ENCODE measurements at places on chromosomes 1 and 21.

DNA sequence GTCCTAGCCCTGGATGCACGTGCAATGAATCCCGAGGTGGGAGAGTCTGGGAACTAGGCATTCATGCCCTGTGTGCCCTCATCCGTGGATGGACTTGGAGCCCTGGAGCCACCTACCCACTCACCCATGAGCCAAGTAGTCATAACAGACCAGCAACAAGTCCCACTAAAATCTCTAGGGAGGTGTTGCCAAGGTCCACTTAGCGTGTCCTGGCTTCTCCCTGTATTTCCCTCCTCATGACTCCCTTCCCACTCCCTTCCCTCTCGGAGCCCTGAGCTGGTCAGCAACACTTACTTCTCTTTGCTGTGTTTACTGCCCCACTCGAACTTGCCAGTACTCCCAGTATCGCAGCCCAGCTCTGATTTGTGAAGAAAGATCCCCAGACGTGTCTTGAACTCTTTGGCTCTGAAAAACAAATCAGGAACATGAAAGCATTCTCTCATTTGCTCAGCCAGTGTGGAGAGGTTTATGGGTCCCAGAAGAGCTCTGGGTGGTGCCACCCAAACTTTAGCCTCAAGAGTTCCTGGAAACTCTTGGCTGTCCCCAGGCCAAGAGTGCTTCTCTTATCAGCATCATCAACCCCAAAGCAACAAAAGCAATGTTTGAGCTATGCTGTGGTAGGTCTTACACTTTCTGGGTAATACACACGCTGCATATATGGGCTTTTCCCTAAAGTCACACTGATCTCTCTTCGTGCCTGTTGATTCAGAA, 1.1 kb downstream of the RGS16 start:
- no peak for DNase-seq

- DNase-seq = no peak
Observed at GRCh38 chr1:104746994-104747393, 997.3 kb downstream of the AMY1C start.

GRCh38 chr21:40841524-40842196, 5.3 kb downstream of the DSCAM start:
- DNase-seq = peak; percentile 57

DNA sequence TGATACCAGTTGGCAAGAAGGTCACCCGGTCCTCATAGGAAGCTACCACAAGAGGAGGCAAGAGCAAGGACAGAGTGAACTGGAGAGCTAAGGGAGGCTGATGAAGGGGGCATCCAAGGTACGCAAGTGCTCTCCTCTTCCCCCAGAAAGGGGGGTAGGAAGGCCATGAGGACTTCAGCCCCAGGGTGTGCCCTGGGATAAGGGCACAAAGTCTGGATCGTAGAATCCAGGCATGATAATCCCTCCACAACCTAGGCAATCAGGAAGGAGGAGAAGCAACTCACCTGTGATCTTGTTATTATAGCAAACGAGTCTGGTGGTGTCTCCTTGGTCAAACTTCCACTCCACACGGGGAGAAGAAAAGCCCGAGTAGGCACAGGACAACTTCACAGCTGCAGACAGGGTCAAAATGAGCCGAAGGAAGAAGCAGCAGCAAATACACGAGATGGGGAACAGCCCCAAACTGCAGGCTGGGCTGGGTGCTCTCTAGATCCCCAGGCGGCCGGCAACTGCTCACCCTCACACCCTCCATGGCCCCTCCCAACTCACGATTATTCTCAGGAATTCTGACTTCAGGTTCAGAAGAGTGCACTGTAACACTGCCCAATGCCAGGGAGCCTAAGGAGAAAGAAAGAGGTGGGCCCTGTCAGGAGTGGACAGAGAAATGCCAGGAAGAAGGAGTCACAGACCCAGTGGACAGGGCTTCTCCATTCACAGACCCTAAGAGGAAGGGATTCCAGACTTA, 20.0 kb downstream of the F11R start:
- no peak for DNase-seq

GRCh38 chr1:62436039-62436465, 797 bp upstream of the USP1 start:
- DNase-seq = peak; percentile 90

GRCh38 chr1:113811156-113811887, 954 bp downstream of the RSBN1 start:
- peak; percentile 14 for DNase-seq

GRCh38 chr21:42208801-42209490, 10.0 kb upstream of the ABCG1 start:
- no peak for DNase-seq

- no peak for DNase-seq
Observed at GRCh38 chr1:24904731-24905354, 25.2 kb downstream of the RUNX3 start.

GRCh38 chr1:23092447-23092846, 73.2 kb downstream of the KDM1A start:
- DNase-seq = no peak

DNA sequence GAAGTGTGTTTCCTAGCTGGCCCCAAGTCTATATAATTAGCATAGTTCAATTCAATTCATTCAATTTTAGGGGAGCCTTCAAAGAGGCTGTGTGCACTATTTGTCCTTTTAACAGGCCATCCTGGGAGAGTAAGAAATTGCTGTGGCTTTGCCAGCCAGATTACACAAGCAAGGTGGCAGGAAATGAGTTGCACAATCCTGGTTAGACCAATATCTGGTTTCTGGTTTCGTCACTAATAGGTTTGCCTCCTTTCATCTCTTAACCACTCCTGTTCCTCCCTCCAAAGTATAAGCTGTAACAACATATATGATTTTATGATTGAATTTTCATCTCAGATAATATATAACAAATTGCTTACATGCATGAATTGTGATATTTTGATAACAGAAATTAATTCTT, 84.1 kb upstream of the NEGR1 start:
- DNase-seq = no peak

DNA sequence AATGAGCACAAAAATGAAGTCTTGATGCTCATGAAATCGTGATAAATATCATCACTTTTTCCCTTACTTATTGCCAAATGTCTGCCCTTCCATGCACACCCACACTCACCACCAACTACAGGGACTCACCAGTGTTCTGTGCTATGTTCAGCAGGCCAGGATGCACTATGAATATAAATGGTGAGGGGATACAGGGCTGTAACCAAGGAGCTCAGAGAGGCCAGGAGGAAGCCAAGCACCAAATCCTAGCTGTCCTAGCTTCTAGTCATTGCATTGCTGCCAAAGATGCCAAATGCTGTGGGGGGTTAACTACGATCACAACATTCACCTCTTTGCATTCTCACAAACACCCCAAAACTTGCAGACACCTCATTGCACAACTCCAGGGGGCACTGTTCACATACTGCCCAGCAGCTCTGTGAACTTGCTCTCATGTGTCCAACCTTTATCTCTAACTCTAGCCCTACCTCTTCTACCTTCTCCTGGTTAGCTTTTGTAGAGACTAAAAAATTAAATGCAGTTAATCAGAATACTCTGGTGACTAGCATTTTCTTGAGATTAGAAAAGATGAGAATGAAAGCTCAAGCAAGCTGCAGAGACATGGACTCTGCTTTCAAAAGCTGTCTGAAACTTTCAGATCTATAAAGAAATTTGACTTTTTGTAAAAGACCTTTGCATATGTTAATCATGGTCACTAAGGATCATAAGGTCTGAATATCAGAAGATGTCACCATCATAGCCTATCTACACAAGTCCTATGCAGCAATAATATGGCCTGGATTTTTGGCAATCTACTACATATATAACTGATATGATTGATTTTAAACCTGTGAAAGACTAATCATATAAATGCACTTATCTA, 13.9 kb upstream of the KIF14 start:
- no peak for DNase-seq

GRCh38 chr21:15190837-15191236, 126.0 kb upstream of the NRIP1 start:
- DNase-seq = no peak

GRCh38 chr1:166069390-166069789, 97.4 kb downstream of the FAM78B start:
- DNase-seq = peak; percentile 30

All from neural crest cell (in vitro differentiated cells).